Cardiac muscle cell (in vitro differentiated cells and primary cell): ENCODE measurements at places on chromosomes 16 and 17.
A peak's percentile ranks its signal among the peaks of the same experiment; 100 is the strongest.

- DNase-seq, result no peak
Observed at GRCh38 chr17:75237100-75238014, 24.0 kb downstream of the GGA3 start.

GRCh38 chr16:20308801-20309590, 18.3 kb downstream of the GP2 start:
- no peak for DNase-seq

- DNase-seq, result no peak
Observed at GRCh38 chr17:63395075-63395805, 50.9 kb downstream of the CYB561 start.

- no peak for DNase-seq
Observed at GRCh38 chr17:7025245-7025644, 2.4 kb downstream of the BCL6B start.

GRCh38 chr16:86575754-86576557, 2.4 kb upstream of the FOXL1 start:
- DNase-seq, result peak; percentile 96
